ENCODE measurements at places on chromosomes 16 and 17.

GRCh38 chr17:76134911-76135809, 5.9 kb downstream of the FOXJ1 start:
- DNase-seq: no peak

DNA sequence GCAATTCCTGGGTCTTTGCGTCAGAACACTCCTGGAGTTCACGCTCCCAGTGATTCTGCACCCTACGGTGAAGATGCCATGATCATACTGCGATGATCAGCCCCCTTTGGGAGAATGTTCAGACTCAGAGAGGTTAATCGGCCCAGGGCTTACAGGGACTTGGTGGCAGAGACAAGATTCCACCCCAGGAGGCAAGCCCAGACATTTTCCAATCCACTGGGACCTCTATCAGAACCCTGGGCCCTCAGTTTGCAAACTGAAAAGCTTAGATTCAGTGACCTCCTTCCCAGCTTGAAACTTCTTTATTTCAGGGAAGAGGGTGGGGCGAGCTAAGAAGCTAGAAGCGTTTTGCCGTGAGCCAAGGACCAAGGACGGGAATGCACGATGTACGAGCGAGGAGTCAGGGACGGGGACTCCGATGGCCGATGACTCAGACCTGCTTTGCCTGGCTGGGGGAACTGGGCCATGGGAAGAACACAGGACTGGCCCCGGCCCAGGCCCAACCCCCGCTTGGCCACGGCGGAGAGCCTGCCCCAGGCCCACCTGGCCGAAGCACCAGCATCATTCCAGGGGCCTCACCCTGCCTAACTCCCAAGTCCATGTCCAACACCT, 34.7 kb downstream of the SOCS3 start:
- DNase-seq: no peak

- no peak for DNase-seq
Observed at GRCh38 chr16:79261481-79261940, 339.0 kb downstream of the MAF start.

DNA sequence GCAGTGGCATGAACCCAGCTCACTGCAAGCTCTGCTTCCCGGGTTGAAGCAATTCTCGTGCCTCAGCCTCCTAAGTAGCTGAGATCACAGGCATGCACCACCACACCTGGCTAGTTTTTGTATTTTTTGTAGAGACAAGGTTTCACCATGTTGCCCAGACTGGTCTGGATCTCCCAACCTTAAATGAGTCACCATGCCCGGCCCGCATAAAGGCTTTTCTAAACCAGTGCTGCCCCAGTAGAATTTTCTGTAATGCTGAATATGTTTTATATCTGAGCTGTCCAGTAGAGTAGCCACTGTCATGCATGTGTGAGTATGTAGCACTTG, 36.9 kb upstream of the WSB1 start:
- no peak for DNase-seq

- no peak for DNase-seq
Observed at GRCh38 chr17:6476810-6477179, 32.5 kb downstream of the PIMREG start.

GRCh38 chr16:78102865-78103264, 3.4 kb downstream of the WWOX start:
- DNase-seq: no peak

GRCh38 chr17:14118951-14119350, 49.6 kb downstream of the COX10 start:
- DNase-seq: no peak

DNA sequence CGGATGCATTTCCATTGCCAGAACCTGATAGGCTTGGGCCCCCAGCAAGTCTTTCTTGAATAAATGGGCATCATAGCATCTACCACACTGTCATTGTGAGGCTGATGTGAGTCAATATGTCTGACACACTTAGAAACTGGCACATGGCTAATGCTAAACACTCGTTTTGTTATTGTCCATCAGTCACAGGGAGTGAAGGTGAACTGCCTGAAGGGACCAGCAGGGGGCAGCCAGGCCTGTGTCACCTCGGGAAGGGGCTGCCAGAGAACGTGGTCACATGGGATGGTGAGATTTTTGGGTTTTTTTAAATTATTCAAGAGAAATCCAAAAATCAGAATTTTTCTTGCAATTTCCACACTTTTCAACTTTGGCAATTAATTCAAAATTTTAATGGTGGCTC, 831 bp upstream of the RCVRN start:
- no peak for DNase-seq

DNA sequence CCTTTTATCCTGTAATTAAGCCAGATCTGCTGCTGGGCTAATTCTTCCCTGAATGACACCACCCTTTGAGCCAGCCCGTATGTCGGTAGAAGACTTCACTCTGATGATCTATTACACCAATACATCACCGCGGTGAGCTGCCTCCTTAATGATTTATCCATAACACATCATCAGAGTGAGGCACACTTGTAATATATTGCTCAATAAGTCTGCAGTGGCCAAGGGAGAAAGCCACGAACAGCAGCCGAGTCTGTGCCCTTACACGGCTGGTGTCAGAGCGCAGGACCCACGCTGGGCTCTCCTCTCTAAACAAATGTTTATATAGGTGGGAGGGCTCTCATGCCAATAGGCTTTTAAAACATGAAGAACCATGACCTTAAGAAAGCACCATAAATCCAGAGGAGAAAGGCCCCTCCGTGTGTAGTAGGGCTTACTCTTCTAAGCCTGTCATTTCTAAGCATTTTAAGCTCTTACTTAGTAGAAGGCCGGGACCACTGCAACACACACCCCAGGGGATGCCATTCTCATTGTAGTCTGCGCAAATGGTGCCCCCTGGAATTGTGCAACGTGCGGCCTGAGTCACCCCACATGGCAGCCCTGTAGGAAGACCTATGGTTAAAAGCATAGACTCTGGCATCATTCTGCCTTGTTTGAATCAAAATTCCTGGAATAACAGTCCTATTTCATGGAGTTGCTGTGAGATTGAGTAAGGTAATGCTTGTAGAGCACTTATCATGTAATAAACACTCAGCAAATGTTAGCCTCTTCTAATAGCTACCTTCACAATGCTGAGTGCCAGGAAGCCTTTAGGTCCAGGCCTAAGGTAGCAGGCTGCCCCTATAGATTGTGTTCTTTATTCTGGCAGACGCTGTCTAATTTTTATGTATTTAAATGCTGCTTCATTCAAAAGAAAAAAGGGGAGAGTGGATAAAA, 26.1 kb downstream of the MRPS23 start:
- DNase-seq: no peak

GRCh38 chr17:4199818-4200402, 56.9 kb downstream of the CYB5D2 start:
- no peak for DNase-seq

GRCh38 chr17:65509032-65509431, 52.4 kb downstream of the AXIN2 start:
- no peak for DNase-seq

GRCh38 chr17:79888811-79889634, 49.8 kb upstream of the CBX4 start:
- no peak for DNase-seq

- peak; percentile 89 for DNase-seq
Observed at GRCh38 chr17:8158267-8159031, 4.3 kb downstream of the VAMP2 start.

- DNase-seq: no peak
Observed at GRCh38 chr17:50192618-50193291, 8.7 kb downstream of the COL1A1 start.

DNA sequence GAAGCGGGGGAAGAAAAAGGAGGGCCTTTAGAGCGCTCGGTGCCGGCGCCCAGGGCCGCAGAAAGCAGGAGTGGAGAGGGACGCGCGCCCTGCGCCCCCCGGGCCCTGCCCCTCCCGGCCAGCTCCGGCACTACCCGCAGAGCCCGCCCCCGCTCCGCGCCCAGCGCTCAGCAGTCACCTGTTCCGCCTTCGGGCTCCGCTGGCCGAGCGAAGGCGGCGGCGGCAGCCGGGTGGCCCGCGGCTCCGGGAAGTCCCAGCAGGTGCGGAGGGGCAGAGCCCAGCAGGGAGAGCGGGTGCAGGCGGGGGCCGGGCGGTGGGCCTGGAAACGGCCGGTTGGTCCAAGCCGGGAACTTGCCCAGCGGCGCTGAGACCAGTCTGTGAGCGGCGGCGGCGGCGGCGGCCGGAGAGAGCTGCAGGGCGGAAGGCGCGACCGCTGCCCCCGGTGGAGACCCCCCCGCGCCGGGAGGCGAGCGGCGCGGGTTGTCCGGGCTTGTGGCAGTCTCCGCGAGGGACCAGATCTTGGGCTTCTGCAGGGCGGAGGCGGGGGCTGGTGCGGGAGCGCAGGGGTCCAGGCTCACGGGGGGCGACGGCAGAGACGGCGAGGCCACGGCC, 2.2 kb downstream of the IRX3 start:
- no peak for DNase-seq

DNA sequence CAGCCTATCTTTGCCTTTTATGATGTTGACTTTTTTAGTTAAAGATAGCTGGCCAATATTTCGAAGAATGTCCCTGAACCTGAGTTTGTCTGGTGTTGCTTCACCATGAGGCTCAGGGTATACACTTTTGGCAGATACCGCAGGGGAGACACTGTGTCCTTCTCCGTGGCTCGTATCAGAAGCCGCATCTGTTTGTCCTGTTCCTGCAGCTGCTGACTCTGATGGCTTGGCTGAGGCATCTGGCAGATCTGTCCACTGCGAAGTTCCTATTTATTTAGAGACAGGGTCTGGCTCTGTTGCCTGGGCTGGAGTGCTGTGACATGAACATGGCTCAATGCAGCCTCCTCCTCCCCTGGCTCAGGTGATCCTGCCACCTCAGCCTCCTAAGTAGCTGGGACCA, 93.5 kb downstream of the CRISPLD2 start:
- DNase-seq: no peak

- DNase-seq: no peak
Observed at GRCh38 chr17:28159924-28160323, 117.4 kb downstream of the NLK start.

GRCh38 chr16:30416624-30417528, 9.5 kb downstream of the ZNF771 start:
- no peak for DNase-seq

DNA sequence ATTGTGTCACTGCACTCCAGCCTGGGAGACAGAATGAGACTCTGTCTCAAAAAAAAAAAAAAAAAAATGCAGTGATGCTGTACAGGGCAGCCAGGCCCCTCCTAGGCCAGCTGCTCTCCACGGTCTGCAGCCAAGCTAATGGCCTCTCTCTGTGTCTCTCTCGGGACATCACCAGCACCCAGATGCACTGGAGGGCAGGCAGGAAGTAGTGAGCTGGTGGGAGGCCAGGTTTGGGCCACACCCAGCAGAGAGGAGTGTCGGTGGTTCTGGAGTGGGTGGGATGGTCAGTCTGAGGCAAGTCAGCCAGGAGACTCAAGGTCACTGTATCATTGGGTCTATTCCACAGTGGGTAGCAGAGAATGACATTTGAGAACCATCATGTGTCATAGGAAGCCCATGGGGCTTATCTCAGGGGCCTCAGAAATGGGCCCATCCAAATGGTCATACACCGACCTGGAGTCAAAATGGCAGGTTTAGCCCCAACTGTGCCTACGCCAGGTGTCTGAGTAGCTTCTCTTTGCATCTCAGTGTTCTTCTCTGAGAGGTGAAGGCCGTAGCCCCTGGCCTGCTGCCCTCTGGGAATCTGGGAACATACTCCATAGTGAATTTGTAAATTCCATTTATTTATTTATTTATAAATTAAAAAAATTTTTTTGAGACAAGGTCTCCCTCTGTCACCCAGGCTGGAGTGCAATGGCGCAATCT, 22.7 kb downstream of the WNT9B start:
- DNase-seq: no peak

DNA sequence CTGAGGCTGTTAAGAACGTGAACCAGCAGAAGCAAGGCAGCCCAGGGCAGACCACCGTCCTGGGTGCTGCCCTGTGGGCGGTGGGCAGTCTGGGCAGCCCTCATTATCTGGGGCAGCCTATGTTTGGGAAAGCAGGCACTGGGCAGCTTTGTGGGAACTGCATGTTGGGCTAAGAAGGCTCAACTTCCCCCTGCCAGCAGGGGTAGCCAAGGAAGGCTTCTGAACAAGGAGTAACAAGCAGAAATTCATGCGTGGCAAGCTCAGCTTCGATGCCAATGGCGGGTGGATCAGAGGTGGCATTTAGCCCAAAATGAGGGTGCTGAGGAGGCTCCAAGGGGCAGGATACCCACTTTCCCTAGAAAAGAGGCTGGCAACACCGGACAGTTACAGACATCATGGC, 42.7 kb upstream of the METRNL start:
- DNase-seq: no peak

- no peak for DNase-seq
Observed at GRCh38 chr17:2710071-2710802, 1.3 kb downstream of the CLUH start.

- no peak for DNase-seq
Observed at GRCh38 chr16:85753559-85753958, 2.7 kb upstream of the C16orf74 start.

GRCh38 chr16:81502396-81503070, 57.9 kb downstream of the CMIP start:
- DNase-seq: no peak

GRCh38 chr16:57606147-57606846, 22.1 kb upstream of the ADGRG1 start:
- DNase-seq: no peak

- no peak for DNase-seq
Observed at GRCh38 chr17:50129728-50130558, at the start of gene SAMD14. Gene SAMD14 (minus strand): TSS chr17:50130160. CDS start chr17:50124959, 5,201 bp downstream.

DNA sequence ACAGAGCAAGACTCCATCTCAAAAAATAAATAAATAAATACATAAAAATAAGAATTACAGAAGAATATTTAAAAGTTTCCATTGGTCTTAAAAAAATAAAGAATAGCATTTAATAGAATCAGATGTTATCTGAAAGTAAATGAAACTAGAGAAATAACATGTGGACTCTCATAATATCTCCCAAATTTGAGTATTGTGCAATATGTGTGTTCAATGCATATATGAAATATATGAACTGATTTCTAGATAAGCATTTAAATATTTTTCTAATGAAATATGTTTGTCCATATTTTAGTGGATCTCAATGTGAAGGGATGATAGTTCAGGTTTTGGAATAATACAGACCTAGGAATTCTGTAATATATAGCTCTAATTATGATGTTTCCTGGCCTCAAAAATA, 265.9 kb upstream of the PMFBP1 start:
- no peak for DNase-seq

DNA sequence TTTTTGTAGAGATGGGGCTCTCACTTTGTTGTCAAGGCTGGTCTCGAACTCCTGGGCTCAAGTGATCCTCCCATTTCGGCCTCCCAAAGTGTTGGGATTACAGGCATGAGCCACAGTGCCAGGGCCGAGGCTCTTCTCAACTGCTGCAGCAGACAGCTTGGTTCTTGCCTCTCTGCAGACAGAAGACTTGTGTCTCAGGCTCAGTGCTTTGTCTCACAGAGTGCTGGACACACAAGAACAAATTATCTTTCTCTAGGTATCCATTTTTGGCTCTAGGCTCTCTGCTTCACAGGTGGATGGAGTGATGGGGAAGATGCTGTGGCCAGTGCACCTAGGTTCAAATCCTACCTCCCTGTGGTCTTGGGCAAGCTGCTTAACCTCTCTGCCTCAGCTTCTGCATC, 80.8 kb upstream of the RNU2-1 start:
- no peak for DNase-seq

All from activated CD4-positive, alpha-beta T cell treated with anti-CD3 and anti-CD28 coated beads for 24 hours (primary cell).